ENCODE measurements at places on chromosomes 13 and 19.

DNA sequence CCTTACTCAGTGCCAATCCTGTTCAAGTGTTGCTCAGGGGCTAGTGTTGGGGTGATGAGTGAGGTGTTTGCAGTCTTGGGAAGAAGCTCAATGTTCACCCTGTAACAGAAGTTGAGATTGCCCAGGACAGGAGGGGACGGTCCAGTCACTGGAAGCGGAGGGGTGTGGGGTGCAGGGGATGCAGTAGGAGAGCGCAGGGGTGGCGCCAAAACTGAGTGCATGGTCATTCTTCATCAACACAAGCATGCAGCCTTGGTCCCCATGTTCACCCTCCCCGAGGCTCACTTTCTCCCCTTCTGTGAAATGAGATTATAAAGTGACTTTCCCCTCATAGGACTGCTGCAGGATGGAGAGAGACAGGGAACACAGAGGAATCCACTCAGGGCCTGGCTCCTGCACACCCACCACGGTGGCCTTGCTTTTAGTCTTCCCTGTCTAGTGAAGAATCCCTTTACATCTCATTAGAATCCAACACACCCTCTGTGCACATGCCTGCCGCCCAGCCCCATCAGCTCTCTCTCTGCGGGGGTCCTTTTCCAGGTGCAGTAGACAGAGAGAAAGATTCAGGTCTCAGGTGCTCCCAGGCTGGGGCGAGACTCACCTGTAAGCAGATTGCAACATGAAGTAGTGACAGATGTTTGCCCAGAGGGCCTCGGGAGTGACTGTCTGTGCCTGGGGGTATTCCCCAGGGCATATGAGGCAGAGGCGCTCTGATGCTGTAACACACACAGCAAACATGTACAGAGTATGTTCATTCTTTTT lies 93.2 kb downstream of the TSHZ3 start:
- no peak for DNase-seq

- DNase-seq: no peak
Observed at GRCh38 chr19:28494461-28494860, 718.5 kb downstream of the UQCRFS1 start.

DNA sequence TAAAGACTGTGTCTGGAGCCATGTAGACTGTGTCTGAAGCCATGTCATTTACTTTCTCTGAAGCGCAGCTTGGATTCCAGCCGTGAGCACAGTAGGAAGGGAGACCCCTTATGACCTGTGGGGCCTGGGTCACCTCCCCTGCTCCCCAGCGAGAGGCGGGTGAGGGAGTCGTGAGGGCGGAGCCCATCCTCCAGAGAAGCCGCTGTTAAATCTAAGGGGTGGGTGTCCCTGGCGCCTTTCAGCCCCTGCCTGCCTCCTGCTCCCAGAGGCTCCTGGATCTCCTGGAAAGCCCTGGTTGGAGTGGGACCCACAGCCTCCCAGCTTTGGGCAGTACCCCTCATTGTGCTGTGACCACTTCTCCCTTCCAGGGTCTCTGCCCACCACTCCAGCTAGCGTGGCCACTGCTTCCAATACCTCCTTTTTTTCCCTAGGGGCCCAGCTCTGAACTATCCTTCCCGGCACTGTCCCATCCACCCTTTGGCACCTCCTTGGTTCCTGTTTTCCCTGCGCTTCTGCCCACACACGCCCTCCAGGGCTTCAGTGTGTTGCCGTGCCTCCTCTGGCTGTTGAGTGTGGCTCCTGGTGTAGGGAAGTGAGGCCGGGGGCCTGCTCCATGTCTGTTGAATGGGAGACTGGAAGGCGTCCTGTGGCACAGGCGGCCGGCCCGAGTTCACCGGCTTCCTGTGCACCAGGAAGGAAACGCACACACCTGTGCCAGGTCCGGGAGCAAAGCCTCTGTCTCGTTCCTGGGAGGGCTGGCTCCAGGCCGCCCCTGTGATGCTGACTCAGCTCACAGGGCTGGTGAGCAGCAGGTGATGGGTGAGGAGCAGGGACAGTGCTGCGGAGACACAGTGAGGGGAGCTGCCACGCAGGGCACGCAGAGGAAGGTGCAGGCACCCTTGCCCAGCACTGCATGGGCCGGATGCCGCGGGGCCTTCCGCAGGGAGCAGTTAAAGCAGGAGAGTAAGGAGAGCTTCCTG lies 29.4 kb downstream of the ATP4B start:
- no peak for DNase-seq

DNA sequence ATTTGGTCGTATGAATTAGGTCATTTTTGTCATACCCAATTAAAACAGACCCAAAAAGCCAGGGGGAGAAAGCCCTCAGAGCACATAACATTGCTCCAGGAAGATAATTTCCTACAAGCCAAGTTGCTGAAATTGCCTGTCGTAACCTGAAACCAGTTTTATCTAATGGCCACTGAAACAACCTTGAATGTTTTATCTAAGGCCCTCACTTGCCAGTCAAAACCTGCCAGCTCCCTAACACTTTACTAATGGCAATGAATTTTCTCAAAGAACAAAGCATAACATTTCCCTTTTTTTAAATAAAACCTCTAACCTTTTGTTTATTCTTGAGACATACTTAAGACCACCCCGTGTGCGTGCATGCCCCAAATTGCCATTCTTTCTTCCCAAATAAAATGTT lies 496.2 kb upstream of the KLHL1 start:
- DNase-seq: no peak

DNA sequence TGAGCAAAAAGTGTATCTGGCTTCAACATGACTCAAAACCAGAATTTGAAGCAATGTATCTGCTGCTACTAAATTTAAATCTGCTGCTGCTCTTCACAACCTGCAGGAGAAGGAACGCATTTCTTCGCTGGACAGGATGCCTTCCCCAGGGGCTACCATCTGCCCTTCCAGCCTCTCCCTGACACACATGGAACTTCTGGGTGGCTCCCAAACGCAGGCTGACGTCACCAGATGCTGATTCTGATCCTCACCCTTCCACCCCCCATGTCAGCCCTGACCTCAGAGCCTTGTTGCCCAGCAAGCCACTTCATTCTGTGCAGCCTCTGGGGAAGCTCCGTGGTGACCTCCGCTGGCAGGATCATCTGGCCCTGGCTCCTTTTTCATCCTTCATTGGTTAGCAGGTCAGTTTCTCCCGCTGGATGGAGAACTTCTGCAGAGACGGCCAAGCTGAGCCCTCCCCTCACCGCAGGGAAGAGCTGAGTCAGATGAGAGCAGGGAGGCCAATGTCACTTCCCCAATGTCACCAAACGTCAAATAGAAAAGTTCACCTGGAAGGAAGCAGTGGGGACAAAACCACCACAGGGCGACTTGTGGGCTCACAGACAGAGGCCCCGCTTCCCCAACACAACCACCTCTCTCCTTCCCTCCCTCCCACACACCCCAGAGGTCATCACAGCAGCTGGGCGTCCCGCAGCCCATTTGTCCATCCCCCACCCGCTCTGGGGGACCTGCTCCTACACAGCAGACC lies 14.0 kb upstream of the RAB20 start:
- DNase-seq: peak; percentile 14

- peak; percentile 11 for DNase-seq
Observed at GRCh38 chr13:91381371-91381770, 17.1 kb upstream of the GPC5 start.

DNA sequence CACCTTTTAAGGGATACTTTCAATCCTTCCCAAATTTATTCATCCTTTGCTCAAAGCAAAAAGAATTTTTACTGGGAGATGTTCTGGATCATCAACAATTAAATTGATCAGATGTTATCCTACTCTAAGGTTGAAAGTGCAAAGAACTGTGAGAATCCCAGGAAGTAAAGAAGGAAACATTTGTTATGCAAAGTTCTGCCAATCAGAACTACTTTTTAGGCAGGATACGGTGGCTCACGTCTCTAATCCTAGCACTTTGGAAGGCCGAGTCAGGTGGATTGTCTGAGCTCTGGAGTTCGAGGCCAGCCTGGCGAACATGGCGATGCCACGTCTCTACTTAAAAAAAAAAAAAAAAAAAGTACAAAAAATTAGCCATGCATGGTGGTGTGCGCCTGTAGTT lies 882.3 kb downstream of the DIAPH3 start:
- DNase-seq: no peak

- peak; percentile 41 for DNase-seq
Observed at GRCh38 chr13:108895220-108895704, 265.9 kb downstream of the MYO16 start.

- DNase-seq: no peak
Observed at GRCh38 chr13:51785712-51786424, 18.1 kb downstream of the DHRS12 start.

GRCh38 chr13:67119481-67119894 lies 110.6 kb downstream of the PCDH9 start:
- DNase-seq: peak; percentile 93

GRCh38 chr19:32599736-32600157 lies 18.8 kb downstream of the PDCD5 start:
- DNase-seq: peak; percentile 10

DNA sequence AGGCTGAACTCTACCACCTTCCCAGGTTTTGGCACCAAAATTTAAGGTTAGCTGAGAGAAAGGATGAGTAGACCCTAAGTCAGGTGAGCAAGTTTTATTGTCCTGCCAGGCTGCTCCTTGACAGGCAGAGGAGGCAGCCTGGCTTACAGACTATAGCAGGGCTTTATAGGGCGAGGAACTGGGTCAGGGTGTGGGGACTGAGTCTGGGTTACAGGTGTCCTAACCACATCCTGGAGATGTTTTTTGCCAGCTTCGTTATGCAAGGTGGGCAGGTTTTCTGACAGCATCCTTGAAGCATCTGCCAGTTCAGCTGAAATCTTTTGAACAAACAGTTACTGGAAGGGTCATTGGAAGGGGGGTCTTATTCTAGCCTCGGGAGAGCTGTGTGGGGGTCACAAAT lies 905.7 kb upstream of the SLITRK5 start:
- no peak for DNase-seq

- DNase-seq: no peak
Observed at GRCh38 chr19:46544651-46545050, 49.0 kb upstream of the PNMA8B start.

DNA sequence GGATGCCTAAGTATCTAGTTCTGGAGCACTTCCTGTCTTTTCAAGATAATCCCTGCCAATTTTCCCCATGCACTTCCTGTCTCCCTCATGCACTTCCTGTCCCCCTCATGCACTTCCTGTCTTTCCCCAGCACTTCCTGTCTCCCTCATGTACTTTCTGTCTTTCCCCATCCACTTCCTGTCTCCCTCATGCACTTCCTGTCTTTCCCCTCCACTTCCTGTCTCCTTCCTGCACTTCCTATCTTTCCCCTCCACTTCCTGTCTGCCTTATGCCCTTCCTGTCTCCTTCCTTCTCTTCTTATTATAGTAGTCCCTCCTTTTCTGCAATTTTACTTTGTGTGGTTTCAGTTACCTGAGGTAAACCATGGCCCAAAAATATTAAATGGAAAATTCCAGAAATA lies 3.0 kb upstream of the TNNT1 start:
- DNase-seq: no peak

DNA sequence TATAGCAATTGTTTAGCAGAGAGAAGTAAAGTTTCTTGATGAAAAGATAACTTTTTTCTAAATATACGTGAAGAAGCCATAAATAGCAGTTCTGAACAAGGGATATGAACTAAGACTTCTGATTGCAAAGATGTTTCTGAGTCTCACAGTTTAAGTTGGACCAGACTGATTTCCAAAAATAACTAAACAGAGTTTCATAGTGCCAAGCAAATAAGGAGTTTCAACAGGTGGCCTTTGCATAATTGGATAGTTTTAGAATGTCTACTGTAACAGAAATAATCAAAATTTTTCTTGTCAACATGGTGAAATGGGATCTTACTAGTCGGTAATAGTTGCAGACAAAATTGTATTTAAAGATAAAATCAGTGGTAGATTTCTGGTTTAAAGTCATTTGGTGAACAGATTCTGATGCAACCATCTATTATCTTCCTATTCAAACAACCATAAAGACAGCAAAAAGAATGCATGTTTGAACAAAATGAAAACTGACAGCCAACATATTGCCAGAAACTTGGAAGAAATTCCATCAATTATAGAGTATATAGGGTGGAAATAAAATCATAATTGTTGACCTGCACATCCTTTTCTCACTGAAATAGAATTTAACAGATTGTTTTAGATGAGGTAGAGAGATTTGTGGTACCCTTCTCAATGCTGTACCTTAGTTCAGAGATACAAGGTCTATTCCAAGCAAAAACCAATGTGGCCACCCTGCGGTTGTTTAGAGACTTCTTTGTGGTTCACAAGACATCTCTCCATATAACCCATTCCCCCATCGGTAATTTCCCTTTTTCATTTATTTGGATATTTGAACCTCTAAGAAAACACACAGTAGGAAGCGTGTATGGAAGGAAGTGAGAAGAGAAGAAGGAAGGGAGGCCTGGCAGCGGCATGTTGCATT lies 275.3 kb downstream of the COG6 start:
- DNase-seq: no peak

- no peak for DNase-seq
Observed at GRCh38 chr19:8491574-8491973, 10.9 kb downstream of the PRAM1 start.

DNA sequence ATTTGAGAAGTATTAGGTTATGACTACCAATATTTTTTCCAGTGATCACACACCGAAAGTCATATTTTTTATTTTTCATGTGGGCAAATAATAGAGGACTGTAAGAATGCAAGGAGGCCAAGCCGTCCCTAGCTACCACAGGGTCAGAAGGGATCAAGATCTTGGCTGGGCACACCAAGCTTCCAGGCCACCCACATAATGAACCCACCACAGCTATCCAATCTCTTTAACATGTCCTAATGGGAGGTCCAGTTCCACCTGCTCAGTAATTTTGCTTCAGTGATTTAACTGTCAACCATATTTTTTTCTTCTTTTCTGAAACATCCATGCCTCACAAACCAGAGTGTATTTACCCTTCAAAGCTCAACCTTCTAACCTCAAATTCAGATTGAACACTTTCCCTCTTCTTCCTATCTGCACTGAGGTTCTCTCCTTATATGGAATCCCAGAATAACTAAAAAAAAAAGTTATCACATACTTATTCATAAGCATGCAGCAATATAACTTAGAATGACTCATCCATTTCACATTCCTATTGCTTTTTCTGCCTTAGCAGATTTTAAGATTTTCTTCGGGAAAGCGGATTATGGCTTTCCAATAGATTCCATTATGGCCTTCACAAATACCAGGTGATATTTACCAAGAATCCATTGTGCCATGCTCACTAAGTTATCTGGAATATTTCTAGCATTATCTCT lies 12.2 kb downstream of the ARGLU1 start:
- DNase-seq: no peak

GRCh38 chr13:110589793-110590390 lies 25.5 kb upstream of the NAXD start:
- DNase-seq: no peak

- peak; percentile 78 for DNase-seq
Observed at GRCh38 chr13:94419304-94419924, 60.1 kb downstream of the DCT start.

- no peak for DNase-seq
Observed at GRCh38 chr13:112434937-112435523, 58.9 kb downstream of the SPACA7 start.

- peak; percentile 82 for DNase-seq
Observed at GRCh38 chr13:50713523-50714248, 129.8 kb downstream of the DLEU7 start.

Data from brain microvascular endothelial cell (primary cell).